ENCODE measurements at places on chromosomes 5 and 9.

- no peak for DNase-seq
These were observed 858.6 kb downstream of the PTPRD start for GRCh38 chr9:9754186-9754585.

DNA sequence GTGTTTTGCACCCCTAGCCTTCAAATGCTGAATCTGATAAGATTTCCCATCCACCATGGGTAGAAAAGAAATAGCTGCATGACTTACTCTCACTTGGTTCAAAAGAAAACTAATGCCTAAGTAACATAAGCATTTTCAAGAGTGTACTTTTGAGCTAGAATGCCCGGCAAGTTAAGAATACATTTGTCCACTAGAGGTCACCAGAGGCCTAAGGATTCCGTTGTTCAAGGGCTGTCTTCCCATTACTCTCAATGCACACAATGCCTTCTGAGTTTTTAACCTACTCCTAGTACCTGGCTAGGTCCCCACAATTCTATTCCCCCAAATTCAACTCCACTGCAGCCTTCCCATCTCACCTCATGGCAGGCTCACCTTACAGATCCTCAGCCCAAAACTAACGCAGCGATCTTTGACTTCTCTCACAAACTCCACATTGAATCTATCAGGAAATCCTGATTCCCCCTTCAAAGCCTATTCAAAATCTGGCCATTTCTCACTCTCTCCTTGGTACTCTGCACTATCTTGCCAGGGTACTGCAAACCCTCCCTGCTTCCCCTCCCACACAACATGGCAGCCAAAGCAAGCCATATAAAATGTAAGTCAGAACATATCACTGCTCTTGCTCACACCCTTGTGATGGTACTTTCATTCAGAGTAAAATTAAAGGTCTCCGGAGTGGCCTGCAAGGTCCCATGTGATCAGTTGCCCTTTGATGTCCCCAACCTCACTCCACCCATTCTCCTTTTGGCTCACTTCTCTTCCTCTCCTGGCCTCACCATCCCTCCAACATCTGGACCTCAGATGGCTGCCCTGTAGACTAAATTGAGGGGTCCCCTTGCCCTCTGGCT is 13.4 kb downstream of the OXCT1 start:
- no peak for DNase-seq

GRCh38 chr5:170748951-170749471 is 34.5 kb upstream of the GABRP start:
- DNase-seq: no peak

- DNase-seq: no peak
These were observed 120.1 kb downstream of the XRCC4 start for GRCh38 chr5:83197326-83197967.

GRCh38 chr5:1494780-1495524 is 28.8 kb downstream of the LPCAT1 start:
- no peak for DNase-seq

Measured in cortex of kidney (tissue), 1 donor.